ENCODE measurements at places on chromosomes 6 and 20.

GRCh38 chr6:135566311-135567068 is 69.0 kb upstream of the AHI1 start:
- DNase-seq = no peak

DNA sequence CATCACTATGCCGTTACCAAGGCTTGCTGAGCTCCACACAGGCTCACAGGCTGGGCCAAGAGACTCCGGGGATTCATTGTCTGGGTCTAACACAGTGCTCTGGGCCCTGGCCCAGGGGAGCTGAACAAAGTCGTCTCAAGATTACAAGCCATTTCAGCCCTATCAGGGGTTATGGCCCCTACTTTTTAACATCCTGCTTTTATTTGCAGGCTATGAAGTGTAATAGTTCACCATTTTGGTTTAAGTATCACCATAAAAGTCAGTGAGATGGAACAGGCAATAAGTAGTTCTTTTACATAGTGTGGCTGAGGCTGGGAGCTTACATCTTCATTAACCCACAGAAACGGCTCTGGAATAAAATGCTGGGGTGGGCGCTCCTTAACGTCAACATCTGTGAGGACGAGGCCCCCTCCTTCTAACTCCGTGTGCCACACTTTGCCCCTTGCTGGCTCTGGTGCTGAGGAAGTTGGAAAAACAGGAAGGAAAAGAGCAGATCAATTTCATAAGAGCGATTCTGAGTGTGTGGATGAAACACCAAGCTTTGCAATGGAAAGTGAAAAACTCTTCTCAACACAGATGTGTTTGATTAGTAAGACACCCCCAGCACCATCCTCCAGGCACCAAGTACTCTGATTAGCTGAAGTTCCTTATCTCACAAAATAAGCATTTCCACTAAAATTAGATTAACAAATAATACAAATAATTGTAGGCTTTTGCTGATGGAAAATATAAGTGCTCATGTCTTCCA is 447.3 kb downstream of the MAFB start:
- DNase-seq = no peak

DNA sequence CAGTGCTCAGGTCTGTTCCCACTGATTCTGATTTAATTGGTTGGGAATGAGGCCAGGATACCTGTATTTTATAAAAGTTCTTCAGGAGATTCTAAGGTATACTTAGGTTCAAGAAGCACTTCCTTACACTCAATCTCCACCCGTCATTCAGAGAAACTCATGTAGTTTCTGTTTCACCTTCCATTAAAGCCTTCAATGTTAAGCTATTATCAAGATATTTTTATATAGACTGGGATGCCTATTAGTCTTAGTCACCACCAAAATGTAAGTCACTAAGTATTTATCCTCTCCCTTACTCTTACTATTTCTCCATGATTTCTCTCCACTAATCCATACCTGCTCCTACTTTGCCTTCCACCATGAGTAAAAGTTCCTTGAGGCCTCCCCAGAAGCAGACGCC is 38.1 kb upstream of the GCLC start:
- no peak for DNase-seq

- no peak for DNase-seq
Observed at GRCh38 chr6:133752129-133752528, 136.8 kb upstream of the TCF21 start.

DNA sequence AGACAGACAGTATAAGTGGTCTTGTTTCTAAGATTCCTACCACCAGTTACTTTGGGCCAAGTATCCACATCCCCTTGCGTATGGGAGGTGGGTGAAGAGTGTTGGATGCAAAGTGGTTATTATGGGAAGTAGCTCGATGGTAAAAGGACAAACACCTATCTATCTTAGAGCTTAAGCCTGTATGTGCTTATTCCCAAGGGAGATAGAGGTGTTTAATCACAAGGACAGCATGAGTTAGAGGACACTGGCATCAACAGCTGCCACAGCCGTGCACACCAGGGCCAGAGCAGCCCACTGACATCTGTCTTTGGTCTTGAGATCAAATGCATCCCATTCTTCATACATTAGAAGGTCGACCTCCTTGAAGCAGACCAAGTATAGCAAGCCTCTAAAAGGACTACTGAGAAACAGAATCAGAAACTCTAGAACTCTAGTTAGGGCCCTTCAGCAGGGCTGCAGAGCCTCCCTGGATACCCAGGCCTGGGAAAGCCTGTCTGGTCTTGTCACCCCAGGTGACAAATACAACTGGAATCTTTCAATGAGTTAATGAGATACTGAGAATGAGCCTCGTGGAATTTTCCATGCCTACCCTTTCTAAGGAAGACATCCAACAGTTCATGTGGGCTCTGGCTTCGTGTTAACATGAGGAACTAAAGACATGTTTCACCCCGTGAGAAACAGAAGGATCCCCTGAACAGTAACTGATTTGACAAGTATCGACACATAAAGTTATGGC is 28.7 kb downstream of the TXNDC5 start:
- no peak for DNase-seq

DNA sequence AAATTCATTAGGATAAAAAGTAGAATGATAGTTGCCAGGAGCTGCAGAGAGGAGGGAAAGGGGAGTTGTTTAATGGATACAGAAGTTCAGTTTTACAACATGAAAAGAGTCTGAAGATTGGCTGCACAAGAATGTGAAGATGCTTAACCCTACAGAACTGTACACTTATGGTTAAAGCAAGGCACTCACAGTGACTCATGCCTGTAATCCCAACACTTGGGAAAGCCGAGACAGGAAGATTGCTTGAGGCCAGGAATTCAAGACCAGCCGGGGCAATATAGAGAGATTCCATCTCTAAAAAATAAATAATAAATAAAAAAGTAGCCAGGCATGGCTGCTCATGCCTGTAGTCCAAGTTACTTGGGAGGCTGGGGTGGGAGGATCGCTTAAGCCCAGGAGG is 174.0 kb downstream of the TASP1 start:
- DNase-seq = no peak

- no peak for DNase-seq
Observed at GRCh38 chr6:153044295-153044694, 41.8 kb upstream of the MTRF1L start.

DNA sequence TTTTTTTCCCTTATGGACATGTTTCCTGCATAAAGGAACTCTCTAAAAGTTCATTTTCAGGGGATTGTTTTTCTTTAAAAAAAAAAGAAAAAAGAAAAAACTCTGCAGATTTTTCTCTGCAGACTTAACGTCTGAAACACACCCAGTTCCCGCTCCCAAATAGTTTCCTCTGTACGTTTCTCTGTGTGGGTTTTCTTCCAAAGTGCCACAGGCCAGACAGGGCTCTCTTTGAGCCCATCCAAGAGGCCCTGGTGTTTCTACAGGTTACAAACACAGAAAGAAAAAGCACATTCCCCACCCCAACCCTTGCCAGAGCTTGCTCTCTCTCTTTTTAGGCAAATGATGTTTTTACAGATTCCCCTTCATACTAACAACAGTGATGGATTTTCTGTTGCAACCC is 258.6 kb downstream of the FNDC1 start:
- no peak for DNase-seq

DNA sequence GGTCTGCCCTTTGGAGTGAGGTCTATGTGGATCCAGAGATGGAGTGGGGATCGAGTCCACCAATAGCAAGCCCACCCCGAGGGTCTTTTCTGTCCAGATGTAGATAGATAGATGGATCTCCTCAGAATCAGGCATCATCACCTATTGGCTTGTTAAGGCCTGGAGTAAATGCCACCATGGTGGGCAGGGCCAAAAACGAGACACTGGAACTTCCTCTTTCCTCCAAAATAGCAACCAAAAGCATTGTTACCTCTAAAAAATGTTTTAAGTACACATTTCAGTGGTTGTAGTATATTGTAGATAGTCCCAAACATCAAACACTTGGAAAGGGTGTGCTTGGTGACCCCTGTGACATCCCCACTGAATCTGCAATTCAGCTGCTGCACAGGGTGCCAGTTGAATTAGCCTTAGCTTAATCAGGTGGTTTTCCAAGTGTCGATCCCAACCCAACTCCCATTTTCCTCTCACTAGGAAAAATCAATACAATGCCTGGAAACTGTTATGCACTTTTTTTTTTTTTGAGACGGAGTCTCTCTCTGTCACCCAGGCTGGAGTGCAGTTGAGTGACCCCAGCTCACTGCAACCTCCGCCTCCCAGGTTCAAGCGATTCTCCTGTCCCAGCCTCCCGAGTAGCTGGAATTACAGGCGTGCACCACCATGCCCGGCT is 35.0 kb upstream of the NELFCD start:
- DNase-seq = no peak

DNA sequence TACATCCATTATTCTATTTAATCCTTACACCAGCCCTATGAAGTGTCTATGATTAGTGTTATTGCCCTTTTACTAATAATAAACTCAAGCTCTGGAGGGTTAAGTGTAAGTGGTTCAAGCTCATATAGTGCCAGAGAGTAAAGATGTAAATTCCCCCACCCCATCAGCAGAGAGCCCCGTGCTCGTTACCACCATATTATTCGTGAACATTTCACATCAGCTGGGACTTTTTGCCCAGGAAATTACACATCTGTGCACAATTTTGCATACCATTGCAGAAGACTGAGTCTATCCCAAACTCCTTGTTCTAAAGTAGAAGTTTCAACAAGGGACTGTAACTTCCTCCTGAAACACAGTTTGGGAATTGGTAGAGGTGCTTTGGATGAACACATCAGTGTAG is 220.1 kb downstream of the BCAS1 start:
- DNase-seq = no peak

DNA sequence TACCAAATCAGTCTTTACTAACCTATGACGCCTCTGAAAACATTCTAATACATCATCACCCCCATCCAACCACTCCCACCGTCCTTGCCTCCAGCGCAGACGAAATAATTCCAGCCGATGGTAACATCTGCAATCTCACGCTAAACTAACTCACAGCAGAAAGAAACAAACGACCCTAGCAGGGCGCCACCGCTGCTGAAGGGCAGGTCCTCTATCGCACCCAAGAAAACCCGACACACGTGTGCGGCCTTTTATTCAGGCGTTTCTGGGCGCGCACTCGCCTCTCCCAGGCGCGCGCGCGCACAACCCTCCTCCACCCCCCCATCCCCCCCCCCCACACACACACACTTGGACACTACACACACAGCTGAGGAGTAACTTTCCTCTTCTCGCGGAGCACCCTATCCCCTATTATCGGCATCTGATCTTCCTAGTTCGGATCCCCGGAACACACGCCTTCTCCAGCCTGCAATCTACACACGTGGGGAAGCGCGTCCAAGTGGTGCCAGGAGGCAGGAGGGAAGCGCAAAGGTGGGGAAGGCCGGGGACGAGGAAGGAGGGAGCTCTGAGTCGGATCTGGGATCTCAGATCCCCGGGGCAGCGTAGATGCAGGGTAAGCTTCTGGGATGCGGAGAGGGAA is 1.4 kb downstream of the GFOD1 start:
- no peak for DNase-seq

DNA sequence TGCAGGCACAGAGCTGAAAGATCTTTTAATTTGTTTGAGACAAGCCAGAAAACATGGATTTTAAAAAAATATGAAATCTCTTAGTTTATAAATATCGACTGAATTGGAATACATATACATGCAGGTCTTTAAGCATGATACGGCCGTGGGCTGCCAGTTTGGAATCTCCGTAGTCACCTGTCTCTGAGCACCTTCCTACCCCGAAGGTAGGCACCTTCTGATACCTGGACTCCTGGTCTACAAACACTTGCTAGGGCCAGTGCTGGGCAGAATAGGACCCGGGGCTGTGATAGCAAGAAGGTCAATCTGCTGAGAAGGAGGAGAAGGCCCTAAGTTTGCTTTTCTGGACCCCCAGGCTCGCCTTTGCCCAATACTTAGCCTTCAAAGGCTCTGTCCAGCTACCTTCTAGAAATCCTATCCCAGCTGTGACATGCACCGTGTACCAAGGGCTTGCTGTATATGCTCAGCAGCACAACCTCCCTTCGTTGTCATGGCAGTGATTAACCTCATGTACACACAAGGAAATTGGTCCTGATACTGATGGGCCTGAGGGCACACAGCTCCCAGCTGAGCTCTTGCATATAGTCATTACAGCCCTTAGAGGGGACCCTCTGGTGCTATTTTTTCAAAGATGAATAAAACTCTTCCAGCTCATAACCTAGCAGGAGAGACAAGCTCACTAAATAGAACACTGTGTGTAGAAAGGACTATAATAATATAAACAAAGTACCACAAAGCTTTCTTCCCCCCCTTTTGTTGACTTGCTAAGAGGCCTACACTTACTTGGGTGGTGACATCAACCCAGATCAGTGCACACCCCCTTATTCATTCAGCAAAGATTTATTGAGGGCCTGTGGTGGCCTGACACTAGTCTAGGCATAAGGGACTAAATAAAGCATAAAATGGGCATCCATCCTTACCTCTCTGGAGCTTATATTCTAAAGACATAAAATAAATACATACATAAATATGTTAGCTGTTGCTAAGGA is 17.7 kb downstream of the SNPH start:
- DNase-seq = no peak

DNA sequence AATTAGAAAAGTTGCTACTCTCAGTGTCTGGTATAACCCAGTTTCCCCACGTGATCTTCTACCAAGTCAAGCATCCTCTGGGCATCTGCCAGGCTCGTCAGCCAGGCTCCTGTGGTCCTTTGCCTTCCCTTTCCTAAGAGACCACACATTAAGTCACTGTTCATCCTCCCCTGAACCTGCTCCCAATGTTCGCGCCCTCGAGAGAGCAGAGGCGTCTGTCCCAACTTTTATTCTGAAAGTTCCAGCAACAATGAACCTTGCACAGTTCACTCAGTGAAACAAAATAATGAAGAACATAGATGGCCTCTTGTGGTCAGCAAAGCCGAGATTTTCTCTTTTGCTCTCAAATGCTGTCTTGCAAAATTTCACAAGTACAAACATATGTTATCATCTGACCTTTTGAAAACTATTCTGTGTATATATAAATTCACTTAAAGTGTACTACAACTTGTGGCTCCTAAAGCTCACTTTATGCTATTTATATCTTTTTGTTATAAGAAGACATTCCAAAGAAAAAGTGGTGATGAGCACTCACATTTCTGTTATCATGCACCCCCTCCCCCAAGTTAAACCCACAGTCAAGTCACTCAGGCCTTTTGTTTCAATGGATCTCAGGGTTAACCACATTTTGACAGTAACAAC is 39.2 kb upstream of the NHSL1 start:
- DNase-seq = no peak

- no peak for DNase-seq
Observed at GRCh38 chr6:55825402-55826051, 49.9 kb downstream of the BMP5 start.

DNA sequence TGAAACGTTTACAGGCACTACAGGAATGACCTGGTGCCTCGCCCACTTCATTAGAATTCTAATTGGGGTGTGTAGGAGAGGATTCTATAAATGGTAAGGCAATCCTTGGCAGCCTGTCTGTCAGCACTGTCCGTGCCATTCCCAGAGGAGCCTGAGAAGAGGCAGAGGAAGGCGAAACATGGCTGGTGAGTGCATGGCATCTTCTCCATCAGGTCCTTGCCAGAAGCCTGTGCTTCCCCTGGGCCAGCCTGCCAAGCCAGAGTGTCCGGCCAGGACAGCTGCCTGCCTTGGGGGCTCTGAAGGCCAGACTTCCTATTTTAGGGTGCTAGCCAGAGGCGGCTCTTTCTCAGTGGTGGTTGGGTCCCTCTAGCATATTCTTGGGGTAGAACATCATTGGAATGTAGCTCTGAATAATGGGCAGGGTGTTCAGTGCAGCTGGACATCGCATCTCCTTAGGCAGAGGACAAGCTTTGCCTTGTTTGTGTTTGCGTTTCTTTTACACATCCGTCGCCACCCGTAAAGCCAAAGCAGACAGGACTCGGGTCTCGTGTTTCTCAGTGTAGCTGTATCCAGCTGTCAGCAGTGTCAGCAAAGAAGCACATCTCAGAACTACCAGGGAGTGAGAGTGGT is at the start of gene TGM3:
Gene TGM3 (plus strand): TSS at position 116 of the 630 bp plus-strand sequence. CDS start 63 bp downstream, at position 179.
- no peak for DNase-seq
